Naive thymus-derived CD4-positive, alpha-beta T cell (primary cell): ENCODE measurements at places on chromosomes 12 and 14.

- no peak for DNase-seq
Measured at GRCh38 chr14:101369916-101370592, 191.2 kb upstream of the DIO3 start.

DNA sequence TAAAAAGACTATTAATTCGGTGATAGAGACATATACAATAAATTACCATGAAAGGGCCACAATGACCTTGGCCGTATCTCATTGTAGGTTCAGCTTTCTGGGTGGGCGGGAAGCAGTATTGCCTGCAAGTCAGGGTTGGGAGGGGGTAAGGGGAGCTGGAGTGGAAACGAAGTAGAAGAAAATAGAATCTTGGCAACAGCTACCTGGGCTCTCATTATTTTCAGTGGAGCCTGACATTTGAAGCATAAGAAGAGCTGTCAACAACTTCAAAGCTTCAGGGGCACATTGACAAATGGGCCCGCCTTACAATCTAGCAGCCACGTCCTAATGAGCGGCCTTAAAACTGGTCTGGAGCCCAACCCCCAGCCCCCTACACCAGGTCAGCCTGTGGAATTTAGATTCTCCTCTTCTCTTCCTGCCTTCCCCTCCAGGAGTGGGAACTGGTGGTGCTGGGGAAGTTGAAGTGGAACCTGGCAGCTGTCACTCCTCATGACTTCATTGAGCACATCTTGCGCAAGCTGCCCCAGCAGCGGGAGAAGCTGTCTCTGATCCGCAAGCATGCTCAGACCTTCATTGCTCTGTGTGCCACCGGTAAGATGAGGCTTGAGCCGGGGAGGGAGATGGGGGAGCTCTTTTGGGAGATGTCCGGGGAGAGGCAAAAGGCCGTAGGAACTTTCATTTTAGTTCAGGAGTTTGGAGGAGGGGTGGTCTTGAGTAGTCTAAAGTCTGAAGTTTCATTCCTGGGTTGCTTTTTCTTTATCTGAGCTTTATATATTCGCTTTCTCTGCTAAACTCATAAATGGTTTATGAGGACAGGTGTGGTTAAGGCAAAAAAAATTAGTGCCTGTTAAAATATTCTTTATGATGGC lies 5.0 kb downstream of the CCND2 start:
- DNase-seq = no peak

DNA sequence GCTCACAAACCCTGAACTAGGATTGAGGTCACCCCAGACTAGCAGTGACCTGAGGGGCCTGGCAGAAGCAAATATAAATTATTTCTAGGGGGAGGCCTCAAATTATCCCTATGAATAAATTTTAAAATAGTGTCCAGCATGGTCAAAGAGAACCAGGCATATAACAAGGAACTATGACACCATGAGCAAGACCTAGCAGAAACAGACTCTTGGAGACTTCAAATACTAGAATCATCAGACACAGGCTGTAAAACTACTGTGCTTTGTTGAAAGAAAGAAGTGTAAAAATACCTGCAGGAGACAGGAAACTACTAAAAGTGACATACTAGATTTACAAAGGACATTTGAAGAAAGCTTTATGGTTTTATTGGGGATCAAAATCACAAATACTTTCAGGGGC lies 3.2 kb upstream of the BCL7A start:
- no peak for DNase-seq

GRCh38 chr12:58415716-58416115 lies 474.3 kb downstream of the ATP23 start:
- DNase-seq = no peak

- no peak for DNase-seq
Measured at GRCh38 chr14:68813318-68813838, 20.5 kb upstream of the ZFP36L1 start.

DNA sequence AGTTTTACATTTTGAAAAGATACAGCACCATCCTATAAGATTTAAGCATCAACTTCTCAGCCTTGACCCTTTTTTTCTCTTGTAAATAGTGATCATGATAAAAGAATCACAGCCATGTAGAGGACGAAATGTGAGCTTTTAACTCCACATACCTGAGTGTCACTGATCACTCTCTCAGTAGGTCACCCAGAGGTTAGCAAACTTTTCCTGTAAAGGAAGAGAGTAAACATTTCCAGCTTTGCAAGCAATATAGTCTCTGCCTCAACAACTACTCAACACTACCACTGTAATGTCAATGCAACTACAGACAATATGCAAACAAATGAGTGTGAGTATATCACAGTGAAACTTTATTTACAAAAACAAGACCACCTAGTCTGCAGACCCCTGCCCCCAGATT lies 912.1 kb downstream of the DIO2 start:
- no peak for DNase-seq

- no peak for DNase-seq
Measured at GRCh38 chr14:75417674-75418073, 10.1 kb upstream of the JDP2 start.

DNA sequence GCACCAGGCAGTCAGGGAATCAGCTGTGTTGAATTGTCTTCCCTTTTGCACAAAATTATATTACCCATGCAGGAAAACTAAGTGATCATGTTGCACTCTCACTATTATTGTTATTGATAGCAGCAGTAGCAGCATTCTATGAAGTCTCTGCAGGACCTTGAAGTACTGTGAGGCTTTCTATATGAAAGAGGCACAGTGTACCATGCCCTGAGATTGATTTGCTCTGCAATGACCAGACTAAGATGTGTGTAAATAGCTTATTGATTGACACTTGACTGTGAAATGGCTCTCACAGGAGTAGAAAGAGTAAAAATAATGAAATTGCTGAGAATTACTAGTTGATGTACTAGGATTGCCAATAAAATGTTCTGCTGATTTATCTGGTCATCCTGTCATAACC lies 99.9 kb downstream of the KICS2 start:
- DNase-seq = no peak

DNA sequence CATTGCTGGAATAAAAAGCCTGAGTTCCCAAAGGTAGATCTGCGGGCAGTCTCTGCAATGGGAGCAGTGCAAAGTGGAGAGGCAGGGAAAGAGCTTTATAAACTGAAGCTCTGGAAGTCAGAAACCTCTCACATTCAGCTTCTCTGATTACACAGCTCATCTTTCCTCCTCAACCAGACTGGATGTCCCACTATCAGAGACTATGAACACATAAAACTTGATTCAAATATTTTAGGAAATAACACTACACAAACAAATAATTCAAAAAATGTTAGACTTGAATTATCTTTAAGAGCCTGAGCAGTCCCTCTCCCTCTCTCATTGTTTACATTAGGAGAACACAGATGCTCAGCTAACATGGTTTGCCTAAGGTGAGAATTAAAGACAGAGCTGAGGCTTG lies 72.9 kb downstream of the DENND5B start:
- DNase-seq = no peak

GRCh38 chr12:7907009-7907408 lies 29.0 kb downstream of the SLC2A3 start:
- DNase-seq = no peak

DNA sequence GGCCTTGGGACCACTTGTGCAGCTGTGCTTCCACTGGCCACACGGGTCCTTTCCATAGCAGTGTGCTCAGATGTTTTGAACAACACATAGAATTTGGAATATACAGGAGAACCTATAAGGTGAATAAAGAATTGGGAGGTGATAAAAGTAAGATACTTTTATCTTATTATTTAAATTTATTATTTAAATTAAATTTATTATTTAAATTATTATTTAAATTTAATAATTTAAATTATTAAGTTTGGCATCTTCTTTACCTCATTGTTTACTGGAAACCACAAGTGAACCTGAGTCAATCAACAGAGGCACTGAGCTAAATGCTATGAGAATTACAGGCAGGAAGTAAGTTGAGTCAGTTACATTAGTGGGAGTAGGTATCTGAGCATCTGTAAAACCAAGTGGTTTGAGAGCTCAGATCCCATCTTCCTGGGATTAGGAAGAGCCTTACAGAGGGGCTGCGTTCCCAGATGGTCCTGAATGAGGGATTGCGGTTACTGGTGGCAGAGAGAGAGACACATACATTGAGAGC lies 103.1 kb downstream of the ESR2 start:
- no peak for DNase-seq

- no peak for DNase-seq
Measured at GRCh38 chr12:107349008-107349747, 255.8 kb upstream of the CRY1 start.

DNA sequence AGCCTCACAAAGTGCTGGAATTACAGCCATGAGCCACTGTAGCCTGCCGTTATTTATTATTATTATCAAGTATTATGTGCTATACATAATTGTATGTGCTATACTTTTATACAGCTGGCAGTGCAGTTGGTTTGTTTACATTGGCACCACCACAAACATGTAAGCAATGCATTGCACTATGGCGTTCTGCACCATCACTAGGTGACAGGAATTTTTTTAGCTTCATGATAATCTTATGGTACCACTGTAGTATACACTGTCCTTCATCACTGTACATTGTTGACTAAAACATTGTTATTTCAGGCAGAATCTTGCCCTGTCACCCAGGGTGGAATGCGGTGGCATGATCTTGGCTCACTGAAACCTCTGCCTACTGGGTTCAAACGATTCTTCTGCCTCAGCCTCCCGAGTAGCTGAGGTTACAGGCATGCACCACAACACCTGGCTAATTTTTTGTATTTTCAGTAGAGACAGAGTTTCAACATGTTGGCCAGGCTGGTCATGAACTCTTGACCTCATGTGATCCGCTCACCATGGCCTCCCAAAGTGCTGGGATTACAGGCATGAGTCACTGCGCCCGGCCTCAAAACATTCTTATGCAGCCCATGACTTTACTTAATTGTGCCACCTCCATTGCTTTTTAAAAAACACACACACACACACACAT lies 17.1 kb downstream of the MRPL42 start:
- DNase-seq = no peak

DNA sequence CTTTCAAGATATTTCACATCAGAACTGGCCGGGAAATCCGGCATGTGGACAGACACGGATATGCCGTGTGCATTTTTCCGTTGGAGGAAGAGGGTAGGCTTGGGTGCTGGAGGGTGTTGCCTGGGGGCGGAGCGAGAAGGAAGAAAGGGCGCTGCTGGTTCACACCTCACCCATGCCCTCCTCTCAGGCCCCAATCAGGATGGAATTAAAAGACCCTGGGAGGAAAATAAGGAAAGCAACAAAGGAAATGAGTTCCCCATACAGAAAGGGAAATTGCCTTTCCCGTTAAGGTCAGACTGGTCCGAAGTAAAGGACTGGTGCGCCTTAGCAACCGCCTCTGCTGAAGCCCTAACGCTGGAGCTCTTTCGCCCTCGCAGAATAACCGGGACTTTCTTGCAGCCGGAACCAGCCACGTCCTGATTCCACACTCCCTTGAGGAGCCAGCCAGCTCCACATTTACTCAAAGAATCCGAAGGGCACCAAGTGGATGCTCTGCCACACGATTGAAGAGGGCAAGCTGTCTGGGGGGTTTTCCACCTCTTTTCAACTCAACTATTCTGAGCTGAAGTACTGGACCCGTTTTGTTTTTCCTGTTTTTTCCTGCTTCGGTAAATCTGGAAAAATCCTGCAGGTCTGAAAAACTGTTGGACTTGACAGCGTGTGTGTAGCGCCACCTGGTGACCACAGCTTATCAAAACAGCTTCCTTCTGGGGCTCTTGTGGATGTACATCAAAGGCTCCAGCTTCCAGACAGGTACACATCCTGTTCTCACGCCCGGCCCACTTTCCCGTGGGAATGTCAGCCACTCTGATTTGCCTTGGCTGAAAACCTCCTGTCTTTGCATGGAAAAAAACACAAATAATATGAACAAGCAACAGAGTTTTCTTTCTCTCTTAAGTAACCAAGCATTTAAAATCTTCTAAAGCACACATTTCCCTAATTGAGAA lies 37.6 kb upstream of the BCL2L14 start:
- DNase-seq = peak; percentile 65

- no peak for DNase-seq
Measured at GRCh38 chr12:22657538-22657937, 32.6 kb downstream of the ETNK1 start.

GRCh38 chr14:56004786-56005185 lies 113.4 kb upstream of the PELI2 start:
- DNase-seq = no peak

- DNase-seq = no peak
Measured at GRCh38 chr14:22561366-22561660, 27.7 kb downstream of the DAD1 start.

- DNase-seq = no peak
Measured at GRCh38 chr14:65204056-65204455, 101.7 kb upstream of the MAX start.

DNA sequence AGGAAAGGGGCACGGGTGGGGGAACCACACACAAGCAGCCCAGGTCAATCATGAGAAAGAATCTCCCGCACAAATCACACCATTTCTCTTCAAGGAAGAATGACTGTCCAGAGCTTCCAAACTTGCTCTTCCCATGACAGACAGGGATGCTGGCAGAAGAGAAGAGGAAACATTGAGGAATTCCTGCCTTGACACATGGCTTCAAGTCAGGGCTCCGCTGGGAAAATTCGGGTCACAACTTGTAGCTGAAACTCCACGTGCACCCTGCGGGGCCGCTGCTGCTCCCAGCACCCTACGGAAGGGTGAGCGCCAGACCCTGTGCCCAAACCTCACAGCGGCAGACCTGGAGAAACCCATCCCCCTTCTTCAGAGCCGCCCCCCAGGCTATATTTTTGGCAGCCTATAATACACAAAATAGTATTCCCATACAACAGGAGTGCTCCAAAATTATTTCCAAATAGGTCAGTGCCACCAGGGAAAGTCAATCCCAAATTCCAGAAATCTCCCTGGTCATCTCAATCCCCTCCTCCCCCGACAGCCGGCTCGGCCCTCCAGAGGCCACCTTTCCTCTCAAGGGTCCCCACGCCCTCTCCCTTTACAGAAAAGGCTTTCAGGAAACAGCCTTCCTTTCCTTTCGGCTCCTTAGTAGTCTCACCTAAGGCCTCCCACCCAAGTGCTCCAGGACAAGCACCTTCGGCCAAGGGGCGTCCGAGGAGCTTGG lies 1.3 kb downstream of the TMEM132D start:
- no peak for DNase-seq

DNA sequence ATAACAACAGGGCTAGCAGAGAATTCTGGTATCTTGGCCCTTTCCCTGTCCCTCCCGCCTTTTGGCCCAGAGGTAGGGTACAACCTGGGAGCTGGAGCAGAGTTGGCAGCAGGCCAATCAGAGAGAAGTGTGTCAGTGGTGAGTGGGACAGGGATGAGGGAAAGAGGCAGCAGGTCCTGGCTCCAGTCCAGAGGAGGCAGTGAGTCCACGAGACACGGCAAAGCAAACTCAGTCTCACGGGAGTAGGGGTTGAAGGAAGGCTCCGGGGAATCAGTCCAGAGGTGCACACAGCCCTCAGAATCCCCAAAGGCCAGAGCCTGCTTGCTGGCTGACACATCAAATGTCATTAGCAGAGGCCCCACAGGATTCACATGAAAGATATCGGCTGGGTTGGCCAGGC lies 7.3 kb downstream of the PAN2 start:
- no peak for DNase-seq

DNA sequence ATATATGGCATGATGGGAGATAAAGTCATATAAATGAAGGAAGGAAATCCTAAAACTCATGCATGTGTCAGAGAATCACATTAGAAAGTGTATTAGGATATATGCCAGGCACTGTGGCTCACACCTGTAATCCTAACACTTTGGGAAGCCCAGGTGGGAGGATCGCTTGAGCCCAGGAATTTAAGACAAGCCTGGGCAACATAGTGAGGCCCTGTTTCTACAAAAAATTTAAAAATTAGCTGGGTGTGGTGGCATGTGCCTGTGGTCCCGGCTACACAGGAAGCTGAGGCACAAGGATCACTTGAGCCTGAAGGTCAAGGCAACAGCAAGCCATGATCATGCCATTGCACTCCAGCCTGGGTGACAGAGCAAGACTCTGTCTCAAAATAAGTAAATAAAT lies 130.3 kb upstream of the ARID2 start:
- no peak for DNase-seq

- DNase-seq = no peak
Measured at GRCh38 chr14:104972301-104973134, 5.7 kb downstream of the AHNAK2 start.
